ENCODE measurements at places on chromosomes 12 and 14.

GRCh38 chr12:29200586-29200985 is 51.5 kb downstream of the FAR2 start:
- no peak for DNase-seq

DNA sequence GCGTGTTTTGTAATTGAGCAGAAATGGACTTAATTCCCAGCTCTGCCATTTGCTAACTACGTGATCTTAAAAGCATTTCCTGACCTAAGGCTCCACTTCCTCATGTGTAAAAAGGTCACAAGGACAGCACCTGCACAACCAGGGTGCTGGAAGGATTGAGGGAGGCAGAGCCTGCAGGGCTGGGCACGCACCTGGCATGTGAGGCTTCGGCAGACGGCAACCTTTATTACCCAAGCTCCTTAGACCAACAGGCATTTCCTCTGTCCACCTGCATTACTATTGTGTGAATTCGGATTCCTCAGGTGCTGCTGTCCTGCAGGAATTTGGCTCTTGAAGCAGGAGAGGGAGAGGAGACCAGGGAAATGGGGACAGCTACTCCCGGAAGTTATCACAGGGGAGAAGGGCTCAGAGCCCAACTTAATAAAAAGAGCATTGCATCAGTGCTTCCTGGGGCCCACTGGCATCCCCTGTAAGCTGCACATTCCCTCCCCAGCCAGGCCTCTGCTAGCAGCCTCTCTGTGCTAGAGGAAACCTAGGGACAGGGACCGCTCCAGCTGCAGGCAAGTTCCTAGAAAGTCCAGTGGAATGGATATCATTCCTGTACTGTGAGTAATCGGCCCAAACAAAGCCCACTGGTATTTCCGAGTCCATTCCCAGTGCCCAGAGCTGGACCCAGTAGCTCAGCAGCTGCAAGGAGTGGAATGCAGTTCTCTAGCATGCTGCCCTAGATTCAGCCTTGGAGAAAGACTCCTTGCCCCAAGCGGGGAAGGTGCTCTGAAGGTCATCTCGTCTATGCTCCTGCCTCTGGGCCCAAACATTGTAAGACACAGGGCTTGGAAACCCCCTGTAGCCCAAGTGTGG is 157.1 kb upstream of the CCND2 start:
- peak; percentile 49 for DNase-seq

DNA sequence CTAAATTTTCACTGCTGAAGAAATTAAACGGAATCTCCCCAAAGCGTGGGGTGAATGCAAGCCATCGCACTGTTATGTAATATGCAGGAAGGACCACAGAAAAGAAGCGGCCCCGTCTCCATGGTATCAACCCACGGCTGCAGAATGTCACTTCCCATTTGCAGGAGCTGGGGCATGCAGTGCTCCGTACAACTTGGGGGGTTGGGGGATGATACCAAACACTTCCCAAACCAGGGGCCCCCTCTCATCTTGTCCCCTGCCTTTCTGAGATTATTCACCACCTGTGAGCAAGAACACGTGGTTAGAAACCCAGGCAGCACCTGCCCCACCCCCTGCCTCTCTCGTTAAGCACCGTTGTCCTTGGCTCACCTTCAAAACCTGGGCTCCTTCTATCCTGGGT is 505.1 kb upstream of the TMEM132C start:
- no peak for DNase-seq

GRCh38 chr12:41277100-41277945 is 89.2 kb downstream of the PDZRN4 start:
- no peak for DNase-seq

- DNase-seq: no peak
Measured at GRCh38 chr14:101733211-101733610, 28.3 kb upstream of the PPP2R5C start.

DNA sequence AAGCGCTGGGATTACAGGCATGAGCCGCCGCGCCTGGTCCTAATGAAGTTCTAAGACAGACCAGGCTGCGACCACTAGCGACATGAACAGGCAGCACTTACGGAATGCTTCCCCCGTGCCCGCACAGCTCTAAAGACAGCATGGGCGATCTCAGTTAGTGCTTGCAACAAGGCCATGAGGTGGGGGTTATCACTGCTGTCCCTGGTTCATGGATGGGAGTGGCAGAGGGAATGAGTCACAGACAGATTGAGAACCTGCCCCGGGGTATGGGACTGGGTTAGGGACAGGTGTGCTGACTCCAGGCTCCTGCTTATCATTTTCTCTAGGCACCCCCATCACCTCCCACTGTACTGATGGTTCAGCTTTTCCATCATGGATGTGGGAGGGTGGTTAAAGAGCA is 160.9 kb downstream of the VRK1 start:
- DNase-seq: peak; percentile 62

DNA sequence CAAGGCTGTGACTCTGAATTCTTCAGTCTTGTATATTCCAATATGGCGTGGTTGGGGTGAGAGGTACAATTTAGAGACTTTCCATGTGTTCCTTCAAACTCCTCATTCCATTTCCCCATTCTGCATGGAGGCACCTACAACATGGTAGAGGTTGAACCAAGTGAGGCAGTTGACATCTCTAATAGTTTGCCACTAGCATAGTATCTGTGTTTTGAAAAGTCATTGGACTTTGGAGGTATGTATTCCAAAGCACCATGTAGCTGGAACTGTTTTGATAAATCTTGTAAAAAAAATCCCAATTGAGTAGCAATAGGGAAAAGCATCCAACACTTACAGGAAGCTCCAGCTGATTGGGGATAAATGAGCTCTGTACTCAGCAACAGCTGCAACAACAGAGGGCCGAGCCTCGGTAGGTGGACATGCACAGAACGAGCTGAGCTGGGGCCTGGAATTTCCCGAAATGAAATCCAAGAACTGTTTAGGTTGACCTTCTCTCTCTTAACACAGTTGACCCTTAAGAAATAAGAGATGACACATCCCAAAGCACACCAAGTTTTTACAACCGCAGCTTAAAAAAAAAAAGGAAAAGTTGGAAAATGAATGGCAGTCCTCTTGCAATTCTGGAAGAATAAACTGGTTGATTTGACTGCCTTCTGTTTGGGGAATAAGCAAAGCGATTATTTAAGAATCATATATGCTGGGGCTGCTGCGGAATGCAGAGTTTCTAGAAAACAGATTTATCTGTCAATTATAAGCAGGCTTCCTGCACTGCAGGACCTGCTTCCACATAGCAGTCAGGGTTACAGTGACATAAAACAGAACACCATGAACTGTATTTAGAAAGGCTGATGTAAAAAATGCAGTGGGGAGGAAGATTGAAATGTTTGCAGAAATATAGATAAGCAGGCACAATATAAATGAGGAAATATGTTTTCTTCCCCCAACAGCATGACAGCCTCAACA is 194.6 kb upstream of the KRR1 start:
- DNase-seq: no peak

GRCh38 chr14:50290306-50290705 is 21.7 kb downstream of the L2HGDH start:
- DNase-seq: no peak

- DNase-seq: no peak
Measured at GRCh38 chr12:28535216-28535615, 345.0 kb downstream of the CCDC91 start.

- DNase-seq: no peak
Measured at GRCh38 chr12:32926356-32926755, 29.8 kb upstream of the PKP2 start.

DNA sequence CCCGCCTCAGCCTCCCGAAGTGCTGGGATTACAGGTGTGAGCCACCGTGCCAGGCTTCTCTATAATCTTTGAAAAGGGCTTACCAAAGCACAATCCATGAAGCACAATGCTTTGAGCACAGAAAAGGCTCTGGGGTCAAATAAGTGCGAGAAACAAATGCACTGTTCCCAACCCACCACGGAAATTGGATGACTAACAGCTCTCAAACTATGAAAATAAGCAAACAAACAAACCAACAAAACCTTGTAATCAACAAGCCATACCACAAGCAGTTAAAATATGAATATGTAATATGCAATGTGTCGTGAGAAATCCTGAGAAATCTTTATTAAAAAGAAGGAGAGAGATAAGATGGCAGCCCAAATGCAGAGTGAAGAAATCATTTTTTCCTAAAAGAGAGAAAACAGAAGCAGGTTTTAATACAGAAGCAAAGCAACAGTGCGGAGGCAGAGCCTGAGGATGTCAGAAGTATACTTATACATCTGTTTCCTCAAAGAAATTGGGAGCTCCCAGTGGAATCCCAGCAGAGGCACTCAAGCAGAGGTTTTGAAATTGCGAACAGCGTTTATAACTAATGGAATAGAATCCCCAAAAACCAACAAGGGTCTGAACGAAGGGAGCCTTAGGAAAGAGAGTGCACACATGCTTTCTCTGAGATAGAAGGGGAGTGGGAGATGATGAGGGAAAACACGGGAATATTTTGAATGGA is 17.1 kb downstream of the SMCO2 start:
- no peak for DNase-seq
